Stimulated activated CD8-positive, alpha-beta memory T cell treated with anti-CD3 and anti-CD28 coated beads, Interleukin-4, amount 100 ng/mL, for 4 hours (primary cell): ENCODE measurements at places on chromosomes 12 and 14.
A peak's percentile ranks its signal among the peaks of the same experiment; 100 is the strongest.

GRCh38 chr12:130142736-130143135 lies 19.5 kb upstream of the FZD10 start:
- DNase-seq = no peak

- DNase-seq = no peak
These were observed 10.5 kb downstream of the VSX2 start for GRCh38 chr14:74249433-74250375.

DNA sequence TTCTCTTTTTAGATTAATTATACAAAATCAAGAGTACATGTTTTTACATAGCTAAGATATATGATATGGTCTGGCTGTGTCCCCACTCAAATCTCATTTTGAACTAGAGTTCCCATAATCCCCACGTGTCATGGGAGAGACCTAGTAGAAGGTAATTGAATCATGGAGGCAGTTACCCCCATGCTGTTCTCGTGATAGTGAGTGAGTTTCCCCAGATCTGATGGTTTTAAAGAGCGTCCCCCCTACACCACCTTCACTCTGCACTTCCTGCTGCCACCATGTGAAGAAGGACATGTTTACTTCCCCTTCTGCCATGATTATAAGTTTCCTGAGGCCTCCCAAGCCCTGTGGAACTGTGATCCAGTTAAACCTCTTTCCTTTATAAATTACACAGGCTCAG lies 21.4 kb upstream of the DRAM1 start:
- no peak for DNase-seq

- no peak for DNase-seq
These were observed 58.9 kb upstream of the FSCB start for GRCh38 chr14:44565968-44566367.

- DNase-seq = no peak
These were observed 346.8 kb downstream of the ATP23 start for GRCh38 chr12:58288190-58288589.

DNA sequence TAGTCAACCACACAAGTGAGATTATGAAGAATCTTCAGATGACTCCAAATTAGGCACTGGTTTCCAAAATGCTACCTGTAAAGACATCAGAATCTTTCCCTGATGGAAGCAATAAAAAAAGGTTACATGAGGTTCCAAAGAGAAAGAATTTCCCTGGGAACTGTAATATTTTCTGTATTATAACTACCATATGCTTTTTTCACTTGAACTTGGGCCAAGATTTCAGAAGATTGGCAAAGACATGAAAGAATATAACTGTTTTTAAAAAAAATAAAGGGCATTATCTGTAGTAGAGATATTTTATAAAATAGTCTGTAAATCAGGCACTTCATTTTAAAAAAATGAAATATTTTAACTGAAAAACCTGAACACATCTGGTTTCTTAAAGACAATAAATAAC lies 12.9 kb downstream of the HECTD1 start:
- DNase-seq = no peak

GRCh38 chr14:46230540-46230939 lies 421.0 kb downstream of the RPL10L start:
- DNase-seq = no peak

DNA sequence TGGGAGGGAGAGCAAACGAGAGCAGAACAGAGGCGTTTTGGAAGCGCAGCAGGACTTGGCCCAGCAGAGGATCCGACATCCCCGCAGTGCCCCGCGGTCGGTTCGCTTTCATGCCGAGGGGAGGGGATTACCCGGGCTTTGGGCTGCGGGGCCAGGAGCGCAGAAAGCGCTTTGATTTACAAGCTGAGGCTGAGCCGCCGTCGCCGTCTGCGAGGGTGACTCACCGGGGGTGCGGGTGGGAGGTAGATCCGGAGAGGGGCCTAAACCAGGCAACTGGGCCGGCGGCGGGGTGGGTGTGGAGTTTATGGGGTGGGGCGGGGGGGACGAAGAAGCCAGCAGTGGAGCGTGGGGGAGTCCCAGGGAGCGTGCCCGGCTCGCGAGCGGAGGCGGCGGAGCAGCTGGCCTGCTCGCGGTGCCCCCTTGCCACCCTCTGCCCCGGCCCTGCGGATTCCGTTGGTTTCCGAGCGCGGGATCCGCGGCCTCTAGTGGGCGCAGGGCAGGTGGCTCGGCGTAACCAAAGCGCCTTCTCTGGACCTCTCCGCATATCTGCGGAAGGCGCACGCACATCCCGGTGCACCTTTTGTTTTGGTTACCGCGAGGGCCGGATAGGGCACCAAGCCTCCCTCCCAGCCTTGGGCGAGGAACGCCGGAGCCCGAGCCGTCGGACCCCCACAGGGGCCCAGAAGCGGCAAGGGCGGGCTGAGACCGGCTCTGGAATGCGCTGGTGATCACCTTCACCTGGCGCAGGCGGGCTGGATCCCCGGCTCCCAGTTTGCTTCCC lies 2.6 kb downstream of the SIX4 start:
- peak; percentile 72 for DNase-seq

DNA sequence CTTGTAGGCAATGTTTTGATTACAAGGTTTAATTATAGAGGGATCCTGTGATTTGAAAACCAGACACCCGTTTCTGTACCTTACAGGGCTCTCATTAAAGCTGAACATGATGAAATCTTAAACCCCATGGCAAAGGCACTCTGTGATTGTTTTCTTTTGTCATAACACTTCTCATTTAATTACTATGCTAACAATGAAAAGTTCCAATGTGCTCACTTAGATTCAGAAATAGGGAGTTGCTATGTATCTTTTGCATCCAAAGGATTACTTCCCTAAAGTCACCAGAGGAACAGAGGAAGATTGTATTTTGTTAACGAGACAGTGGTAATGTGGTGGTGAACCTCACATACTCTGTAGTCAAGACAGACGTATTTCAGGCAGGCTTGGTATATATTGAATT lies 81.5 kb upstream of the MYF6 start:
- no peak for DNase-seq

DNA sequence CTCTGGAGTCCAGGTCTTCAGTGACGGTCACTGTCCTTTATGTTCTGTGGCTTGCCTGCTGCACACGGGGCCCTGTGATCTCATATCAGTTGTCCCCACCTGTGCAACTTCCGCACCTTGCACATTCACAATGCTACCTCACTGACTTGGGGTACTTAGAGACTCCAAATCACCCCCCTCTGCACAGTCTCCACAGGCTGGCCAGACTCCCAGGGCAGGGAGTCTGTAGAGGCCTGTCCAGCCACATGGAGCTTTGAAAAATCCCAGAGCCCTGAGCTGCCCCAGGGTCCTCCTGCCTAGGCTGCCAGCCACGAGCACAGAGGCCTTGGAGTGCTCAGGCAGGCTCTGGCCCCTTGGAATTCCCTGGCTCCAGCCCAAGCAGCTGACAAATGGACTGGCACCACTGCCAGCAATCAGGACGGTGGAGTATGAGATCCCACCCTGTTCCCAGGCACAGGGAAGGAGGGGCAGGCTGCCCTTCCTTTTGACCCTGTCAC lies 26.4 kb downstream of the CMKLR1 start:
- no peak for DNase-seq

DNA sequence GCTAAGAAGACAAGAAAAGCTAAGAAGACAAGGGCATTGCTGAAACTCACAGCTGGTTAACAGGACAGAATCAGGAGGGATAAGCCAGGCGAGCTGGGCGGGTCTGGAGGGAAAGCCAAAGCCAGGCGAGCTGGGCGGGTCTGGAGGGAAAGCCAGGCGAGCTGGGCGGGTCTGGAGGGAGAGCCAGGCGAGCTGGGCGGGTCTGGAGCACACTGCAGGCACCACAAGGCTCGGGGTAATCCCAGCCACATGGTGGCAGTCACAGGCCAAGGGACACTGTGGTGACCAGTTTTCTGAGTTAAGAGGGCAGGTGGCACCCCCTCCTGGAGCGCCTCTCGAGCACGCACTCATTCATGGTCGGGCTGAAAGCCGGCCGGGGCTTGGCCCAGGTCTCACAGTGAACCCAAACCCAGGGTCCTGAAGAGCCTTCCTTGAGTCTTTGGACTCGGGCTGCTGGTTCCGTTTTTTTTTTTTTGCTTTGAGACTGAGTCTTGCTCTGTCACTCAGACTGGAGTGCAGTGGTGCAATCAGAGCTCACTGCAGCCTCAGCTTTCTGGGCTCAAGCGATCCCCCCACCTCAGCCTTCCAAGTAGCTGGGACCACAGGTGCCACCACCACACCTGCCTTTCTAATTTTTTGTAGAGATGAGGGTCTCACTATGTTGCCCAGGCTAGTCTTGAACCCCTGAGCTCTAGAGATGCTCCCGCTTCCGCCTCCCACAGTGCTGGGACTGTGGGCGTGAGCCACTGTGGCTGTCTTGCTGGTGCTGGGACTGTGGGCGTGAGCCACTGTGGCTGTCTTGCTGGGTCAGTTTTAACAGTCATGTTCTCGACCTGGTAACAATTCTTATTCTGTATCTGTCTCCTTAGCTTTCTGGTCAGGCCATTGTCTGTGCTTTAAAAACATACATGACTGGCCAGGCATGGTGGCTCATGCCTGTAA lies 40.2 kb downstream of the HSP90AA1 start:
- no peak for DNase-seq

- DNase-seq = no peak
These were observed 122.7 kb upstream of the CPM start for GRCh38 chr12:69055706-69056105.

GRCh38 chr12:124082012-124082411 lies 109.0 kb downstream of the ZNF664 start:
- no peak for DNase-seq

- DNase-seq = no peak
These were observed 29.9 kb downstream of the SRRM4 start for GRCh38 chr12:119011231-119011630.

DNA sequence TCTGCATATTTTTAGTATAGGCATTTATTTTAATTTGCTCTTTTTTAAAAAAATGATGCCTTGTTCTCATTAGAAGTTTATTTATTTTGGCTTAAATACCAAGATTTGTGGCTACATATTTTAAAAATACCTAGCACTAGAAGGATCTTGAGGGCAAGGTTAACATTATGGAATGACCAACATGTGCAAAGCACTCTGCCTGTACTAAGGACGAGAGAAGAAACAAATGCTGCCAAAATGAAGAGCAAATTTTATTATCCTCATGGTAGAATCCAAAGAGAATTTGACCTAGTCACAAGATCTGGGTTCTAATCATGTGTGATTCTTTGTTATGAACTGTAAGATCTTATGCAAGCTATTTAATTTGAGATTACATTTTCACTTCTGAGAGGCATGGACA lies 2.8 kb downstream of the CAND1 start:
- DNase-seq = no peak

- DNase-seq = no peak
These were observed 6.4 kb downstream of the ADGRD1 start for GRCh38 chr12:130960058-130960457.

GRCh38 chr14:90760591-90761316 lies 55.5 kb downstream of the TTC7B start:
- no peak for DNase-seq

GRCh38 chr12:51729331-51729730 lies 119.2 kb downstream of the FIGNL2 start:
- DNase-seq = no peak

DNA sequence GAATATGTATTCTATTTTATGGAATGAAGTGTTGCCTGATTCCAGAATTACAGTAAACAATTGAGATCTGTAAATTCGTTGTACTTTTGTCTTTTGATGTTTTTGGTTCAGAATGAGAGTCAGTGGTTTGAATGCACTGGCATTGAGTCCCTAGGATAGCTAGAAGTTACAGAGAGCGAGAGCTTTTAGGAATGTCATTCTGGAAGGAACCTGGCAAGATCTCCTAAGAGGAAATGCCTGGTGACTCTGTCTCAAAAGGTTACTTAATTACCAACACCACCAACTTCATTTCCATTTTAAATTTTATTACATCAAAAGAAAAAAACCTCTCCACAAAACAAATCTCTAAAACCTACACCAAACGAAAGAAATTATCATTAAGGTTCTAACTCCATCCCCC lies 6.0 kb upstream of the CEBPE start:
- DNase-seq = no peak

DNA sequence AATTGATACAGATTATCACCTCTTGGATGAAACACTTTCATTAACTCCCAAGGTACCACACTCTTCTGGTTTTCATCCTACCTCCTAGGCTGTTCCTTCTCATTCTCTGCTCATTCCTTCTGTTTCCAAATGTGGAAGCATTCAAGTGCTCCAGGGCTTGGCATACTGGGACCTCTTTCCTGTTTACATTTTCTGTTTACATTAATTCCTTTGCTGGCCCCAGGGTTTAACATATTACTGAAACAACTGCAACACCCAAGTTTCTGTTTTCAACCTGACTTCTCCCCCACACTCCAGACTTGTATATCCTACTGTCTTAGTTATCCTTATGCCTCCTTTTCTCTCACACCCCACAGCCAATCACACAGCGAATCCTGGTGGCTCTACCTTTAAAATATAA lies 386.3 kb upstream of the GARIN6 start:
- no peak for DNase-seq

DNA sequence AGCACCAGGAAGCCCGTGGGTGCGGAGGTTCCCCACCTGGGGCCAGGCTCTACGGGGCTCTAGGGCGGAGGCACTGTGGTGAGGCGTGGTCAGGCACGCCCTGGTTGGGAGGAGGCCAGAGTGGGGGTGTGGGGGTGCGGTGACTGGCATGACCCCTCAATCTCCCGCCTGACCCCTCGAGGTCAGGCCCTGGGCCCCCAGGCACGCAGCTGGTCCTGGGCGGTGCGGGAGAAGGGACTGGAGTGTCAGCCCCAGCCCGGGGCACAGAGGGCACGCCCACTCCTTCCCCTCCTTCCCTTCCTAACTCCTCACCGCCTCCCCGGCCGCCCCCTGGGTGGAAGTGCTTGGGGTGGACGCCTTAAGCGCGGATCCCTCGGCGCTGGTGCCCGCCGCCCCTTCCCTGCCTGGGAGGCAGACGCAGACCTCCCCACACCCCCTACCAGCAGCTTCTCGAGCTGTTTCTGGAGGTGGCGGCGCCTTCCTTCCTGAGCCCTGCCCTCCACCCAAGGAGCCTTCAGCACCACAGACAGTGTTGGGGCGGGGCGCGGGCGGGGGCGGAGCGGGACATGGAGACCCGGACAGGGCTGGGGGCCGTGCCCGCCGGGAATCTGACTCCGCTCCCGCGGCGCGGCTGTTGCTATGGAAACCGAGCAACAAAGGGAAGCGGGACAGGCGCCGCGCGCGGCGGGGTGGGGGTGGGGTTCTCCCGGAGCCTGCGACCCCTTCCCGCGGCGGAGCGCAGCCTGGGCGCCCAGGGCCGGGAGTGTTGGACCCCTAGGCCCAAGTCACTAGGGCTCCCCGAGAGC lies 741 bp upstream of the CRIP2 start:
- DNase-seq = no peak

- DNase-seq = no peak
These were observed 11.1 kb upstream of the CIPC start for GRCh38 chr14:77086951-77087350.

- DNase-seq = no peak
These were observed 16.2 kb downstream of the KRT80 start for GRCh38 chr12:52175371-52176350.

GRCh38 chr14:56331592-56332216 lies 213.5 kb downstream of the PELI2 start:
- no peak for DNase-seq
